Activated T-cell treated with anti-CD3 and anti-CD28 coated beads for 48 hours (primary cell): ENCODE measurements at places on chromosomes 12 and 14.

- DNase-seq = no peak
These were observed 334.2 kb downstream of the BMP4 start for GRCh38 chr14:53622447-53622846.

GRCh38 chr14:68122651-68123050, 303.1 kb downstream of the RAD51B start:
- no peak for DNase-seq

GRCh38 chr14:61584331-61584741, 111.0 kb upstream of the HIF1A start:
- no peak for DNase-seq

- DNase-seq = no peak
These were observed 103.2 kb upstream of the VRK1 start for GRCh38 chr14:96693987-96694386.

DNA sequence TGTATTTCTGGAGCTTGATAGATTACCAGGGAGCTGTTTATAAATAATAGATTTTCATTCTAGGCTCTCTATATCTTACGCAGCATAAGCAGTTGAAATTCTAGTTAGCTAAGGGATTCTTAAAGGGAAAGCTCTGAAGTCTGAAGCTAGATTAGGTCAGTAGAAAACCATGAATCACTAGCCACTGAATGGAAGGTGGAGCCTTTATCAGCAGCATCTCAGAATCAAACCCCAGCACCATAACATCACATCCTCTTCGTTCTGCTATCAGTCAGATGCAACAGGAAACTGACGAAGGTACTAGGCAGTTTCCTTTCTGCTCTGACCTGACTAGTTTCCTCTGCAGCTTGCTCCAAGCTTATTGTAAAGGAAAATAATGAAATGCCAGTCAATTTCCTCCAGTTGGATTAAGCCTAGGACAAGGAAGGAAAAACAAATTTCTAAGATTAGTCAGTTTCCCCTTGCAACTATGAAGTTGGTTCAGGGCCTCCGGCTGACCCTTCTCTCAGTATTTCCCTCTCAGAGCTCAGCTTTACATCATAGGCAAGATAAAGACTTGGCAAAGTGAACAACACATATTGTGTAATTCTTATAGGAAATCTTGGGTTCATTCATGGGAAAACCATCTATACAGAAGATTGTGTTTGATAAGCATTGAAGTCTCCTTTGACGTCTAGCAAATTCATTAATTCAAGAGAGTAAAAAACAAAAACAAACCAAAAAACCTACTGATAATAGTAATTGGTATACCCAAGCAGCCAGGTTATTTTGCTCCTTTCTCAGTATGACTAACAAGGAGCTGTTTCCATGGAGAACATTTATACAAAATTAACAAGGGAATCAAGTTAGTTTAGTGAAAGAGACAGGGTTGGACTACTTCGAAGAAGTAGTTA, 43.4 kb upstream of the CFAP54 start:
- peak; percentile 23 for DNase-seq

- no peak for DNase-seq
These were observed 61.5 kb downstream of the IQSEC3 start for GRCh38 chr12:128079-128478.

- DNase-seq = no peak
These were observed 304.2 kb downstream of the AKAP6 start for GRCh38 chr14:32633224-32633859.

- no peak for DNase-seq
These were observed 138.0 kb downstream of the MGAT4C start for GRCh38 chr12:86118161-86118560.

DNA sequence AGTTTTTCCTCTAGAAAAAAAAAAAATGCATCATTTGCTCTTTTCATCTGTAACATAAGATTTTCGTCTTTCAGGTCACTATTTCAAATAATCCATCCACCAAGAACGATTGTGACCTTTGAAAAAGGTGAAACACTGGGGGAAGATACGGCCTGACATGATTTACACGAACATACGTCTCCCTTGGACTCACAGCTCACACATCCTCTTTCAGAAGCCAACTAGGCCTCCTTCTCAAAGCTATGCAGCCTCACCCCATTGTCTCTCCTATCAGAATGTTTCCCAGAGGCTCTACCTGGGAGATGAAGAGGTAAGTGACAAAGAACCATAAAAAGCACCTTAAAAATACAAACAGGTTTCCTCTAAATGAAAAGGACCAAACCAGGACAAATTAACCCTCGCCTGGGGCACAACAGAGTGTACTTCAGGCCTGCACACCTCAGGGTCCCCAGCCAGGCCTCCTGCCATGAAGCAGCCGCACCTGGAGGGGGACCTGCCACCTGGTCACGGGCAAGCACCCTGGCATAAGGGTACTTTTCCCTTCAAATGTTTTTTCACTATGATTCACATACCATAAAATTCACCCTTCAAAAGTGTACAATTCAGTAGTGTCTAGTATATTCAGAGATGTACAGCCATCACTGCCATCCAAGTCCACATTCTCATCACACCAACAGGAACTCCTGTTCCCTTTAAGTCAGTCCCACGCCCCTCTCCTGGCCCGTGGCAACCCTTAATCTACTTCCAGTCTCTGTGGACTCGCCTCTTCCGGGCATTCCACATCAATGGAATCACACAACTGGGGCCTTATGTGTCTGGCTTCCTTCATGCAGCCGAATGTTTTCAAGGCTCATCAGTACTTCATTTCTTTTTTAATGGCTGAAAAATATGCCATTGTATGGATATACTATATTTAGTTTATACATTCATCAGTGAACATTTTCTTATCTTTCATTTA, 5.4 kb downstream of the SLC15A4 start:
- no peak for DNase-seq

- DNase-seq = no peak
These were observed 82.9 kb upstream of the SCAF11 start for GRCh38 chr12:46073321-46073720.

DNA sequence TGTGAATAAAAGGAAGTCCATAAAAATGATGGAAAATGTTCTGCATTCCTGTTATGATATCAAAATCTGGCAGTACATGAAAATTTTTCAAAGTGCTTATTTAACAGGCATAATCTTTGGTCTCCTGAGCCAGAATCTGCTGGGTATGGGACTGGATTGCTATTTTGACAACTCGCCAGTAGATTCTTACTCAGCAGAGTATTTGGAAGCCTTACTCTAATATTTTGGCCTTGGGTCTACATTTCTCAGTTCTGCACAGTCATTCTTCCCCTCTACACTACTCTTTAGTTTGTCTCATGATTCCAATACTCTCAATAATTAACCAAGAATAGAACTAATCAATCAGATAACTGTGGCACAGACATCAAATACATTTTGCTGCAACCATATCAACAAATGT, 1.1 kb upstream of the SLCO1B1 start:
- no peak for DNase-seq

GRCh38 chr12:88371416-88372183, 208.7 kb downstream of the KITLG start:
- no peak for DNase-seq

DNA sequence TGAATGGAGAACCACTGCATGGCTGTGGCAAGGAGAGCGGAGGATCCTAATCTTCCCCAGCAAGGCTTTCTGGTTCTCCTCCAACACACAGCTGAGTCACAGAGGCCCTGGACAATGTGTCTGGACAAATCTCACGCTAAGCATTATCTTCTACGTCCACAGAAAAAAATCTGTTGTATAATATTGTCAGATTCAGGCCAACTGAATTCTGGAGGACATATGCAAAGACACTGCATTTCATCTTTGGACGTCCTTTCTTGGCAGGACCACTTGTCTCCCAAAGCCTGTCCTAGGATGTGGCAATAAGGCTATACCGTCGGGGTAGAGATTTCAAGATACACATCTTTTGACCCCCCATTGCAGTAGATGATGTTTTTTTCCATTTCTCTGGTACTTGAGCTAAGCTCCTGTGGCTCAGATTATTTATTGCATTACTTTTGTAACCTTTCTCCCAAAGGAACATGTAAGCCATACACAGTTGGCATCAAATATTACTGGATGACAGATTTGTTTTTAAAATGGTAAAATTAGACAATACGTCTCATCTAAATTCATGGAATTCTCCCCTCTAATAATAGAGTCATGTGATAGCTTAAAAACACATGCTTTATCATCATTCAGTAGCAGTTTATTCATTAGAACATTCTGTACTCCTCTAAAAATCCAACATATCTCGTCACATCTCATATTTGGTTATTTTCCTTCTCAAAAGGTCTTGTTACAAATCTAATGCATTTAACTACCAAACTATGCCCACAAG, 19.4 kb downstream of the LMO3 start:
- no peak for DNase-seq

DNA sequence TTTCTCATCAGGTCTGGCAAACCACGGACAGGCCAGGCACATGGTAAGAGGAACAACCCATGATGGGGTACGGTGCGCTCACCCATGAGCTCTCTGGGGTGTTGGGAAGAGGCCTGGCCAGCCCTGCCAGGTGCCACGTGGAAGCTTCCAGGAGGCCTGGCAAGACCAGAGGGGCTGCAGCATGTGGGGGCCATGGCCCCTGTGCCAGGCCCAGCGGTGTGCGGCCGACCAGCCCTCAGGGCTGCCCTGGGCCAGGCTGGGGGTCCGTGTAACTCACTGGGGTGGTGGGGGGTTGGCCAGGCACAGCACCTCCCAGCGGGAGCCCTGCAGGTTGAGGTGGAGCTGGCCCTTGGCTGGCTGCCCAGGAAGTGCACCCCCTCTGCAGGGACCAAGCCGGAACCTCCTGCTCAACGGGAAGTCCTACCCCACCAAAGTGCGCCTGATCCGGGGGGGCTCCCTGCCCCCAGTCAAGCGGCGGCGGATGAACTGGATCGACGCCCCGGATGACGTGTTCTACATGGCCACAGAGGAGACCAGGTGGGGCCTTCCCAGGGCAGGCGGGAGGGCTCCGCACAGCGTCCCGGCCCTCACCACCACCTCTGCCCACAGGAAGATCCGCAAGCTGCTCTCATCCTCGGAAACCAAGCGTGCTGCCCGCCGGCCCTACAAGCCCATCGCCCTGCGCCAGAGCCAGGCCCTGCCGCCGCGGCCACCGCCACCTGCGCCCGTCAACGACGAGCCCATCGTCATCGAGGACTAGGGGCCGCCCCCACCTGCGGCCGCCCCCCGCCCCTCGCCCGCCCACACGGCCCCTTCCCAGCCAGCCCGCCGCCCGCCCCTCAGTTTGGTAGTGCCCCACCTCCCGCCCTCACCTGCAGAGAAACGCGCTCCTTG, 4.9 kb upstream of the CRIP2 start:
- no peak for DNase-seq

DNA sequence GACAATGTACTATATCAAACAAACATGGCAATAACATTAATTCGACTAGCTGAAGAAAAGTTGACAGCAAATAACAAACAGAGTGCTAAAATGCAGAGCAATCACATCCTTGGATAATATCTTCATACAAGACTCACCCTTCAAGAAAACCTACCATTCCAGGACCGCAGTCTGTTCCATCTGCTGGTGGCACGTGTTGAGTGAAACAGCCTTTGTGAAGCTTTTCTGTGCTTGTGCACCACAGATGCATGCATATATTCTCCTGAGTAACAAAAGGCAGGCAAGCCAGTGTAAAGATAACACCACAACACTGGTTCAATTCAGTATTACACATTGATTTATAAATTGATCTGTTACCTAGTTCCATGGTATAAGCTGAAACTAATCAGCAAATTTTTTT, 89.3 kb downstream of the ADAMTS20 start:
- DNase-seq = no peak

DNA sequence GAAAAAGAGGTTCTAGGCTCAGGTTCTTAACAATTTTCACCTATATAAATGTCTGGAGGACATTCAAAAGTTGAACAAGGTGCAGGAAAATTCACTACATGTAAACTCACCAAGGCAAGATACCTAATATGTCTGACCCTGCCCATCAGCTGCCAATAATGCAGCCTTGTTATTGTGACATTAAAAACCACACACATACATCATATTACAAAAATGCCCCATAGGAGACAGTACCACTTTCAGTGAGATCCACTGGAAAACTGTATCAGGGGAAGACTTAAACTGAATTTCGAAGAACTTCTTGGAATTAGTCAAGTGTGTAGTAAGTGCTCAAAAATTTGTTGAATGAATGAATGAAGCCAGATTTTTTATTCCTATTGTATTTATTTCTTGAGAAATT, 83.1 kb downstream of the KICS2 start:
- no peak for DNase-seq

DNA sequence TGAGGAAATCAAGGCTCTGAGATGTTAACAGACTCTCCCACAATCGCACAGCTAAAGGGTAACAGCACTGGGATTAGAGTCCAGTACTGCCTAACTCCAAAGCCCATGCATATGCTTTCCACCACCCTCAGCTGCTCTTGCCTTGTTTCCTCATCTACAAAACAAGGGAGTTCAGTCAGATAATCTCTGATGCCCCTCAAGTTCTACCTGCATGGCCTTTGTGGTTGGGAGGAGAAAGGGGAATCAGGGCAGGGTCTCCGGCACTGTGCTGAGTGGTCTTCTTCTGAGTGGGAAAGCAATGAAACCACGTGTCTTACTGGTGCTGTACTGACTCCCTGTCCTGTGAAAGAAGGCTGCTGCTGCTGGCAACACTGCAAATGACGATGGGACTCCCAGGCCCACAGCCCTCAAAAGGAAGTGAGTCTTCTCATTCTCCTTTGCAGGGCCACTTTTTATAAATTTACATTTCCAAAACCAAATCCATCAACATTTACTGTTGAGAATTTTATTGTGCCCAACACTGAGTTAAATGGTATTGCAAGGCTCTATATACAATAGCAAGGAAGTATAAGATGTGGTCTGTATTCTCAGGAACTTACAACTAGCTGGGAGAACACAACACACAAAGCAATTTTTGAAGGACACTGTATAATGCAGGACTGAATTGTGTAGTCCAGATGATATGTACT, 19.7 kb upstream of the DUSP16 start:
- DNase-seq = no peak

DNA sequence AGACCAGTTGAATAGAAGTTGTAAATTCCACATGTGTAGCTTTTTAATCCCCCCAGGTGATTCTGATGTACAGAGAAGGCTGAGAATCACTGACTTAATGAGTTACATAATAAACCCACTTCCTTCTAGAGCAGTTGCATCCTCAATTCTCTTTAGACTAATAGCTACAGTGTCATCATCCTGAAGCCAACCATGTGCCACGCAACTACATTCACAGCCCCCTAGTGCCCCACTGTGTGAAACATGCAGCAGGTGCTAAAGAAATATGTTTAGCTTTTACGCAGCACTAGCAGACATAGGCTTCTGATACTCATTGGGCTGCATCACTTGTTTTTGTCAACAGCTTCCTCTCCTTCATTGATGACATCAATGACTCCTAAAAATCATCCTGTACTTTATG, 1168.3 kb downstream of the BCL11B start:
- DNase-seq = no peak
